Posterior cingulate gyrus (tissue), 11 donors: ENCODE measurements at places on chromosomes 5 and 9.

- no peak for DNase-seq
Observed at GRCh38 chr9:77909306-77909705, 122.3 kb downstream of the GNAQ start.

DNA sequence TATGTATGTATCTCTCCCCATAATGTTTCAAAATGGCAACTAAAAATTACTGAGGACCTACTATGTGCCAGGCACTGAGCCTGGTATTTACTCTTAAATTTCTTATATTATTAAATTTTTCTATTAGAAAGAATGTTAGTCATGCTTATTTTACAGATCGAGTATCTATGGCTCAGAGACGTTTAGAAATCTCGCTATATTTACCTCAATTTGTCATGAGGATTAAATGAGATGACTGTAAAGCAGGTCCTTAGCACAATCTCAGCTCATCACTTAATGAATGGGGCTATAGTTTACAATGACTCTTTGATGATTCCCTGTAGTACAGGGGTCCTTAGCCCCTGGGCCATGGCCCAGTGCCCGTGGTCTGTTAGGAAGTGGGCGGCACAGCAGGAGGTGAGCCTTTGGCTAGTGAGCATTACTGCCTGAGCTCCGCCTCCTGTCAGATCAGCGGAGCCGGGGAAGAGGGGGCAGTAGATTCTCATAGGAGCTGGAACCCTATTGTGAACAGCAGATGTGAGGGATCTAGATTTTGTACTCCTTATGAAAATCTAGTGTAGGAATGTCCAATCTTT is 15.5 kb downstream of the ENC1 start:
- DNase-seq: no peak

DNA sequence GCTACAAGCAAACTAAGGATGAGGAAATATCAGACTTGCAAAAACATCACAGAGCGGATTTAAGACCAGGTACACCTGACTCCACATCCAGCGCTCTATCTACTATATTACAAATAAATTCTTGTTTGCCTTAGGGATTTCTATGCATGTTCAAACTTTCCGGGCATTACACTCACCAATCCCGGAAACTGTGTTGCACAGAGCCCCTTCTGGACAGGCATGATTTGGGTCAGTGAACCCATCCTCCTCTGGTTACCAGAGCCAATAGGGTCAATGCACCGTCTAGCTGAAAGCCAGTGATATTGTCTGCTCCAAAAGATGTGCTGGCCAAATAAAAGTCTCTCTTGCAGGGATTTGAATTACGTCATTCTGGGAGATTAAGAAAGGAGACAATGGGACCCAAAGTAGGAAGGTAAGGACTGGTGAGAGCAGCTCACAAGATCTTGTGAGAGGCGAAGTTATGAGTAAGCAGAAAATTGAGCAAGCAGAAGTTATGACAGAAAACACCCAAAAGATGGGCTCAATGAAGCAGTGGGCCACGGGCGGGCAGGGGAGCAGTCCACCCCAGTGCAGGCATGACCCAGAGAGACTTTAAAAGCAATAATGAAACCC is 155.8 kb upstream of the RAI14 start:
- no peak for DNase-seq

DNA sequence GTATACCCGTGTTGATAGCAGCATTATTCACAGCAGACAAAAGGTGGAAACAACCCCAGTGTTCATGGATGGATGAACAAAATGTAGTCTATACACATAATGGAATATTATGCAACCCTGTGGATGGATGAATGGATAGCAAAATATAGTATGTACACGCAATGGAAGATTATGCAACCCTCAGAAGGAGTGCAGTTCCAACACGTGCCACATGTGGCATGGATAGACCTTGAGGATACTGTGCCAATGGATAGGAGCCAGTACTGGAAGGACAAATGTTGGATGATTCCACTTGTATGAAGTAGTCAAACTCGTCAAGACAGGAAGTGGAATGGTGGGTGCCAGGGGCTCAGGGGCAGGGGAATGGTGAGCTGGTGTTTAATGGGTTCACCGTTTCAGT is 44.9 kb downstream of the PLEKHG4B start:
- no peak for DNase-seq

- DNase-seq: no peak
Observed at GRCh38 chr9:79603222-79603920, 31.6 kb downstream of the TLE4 start.

DNA sequence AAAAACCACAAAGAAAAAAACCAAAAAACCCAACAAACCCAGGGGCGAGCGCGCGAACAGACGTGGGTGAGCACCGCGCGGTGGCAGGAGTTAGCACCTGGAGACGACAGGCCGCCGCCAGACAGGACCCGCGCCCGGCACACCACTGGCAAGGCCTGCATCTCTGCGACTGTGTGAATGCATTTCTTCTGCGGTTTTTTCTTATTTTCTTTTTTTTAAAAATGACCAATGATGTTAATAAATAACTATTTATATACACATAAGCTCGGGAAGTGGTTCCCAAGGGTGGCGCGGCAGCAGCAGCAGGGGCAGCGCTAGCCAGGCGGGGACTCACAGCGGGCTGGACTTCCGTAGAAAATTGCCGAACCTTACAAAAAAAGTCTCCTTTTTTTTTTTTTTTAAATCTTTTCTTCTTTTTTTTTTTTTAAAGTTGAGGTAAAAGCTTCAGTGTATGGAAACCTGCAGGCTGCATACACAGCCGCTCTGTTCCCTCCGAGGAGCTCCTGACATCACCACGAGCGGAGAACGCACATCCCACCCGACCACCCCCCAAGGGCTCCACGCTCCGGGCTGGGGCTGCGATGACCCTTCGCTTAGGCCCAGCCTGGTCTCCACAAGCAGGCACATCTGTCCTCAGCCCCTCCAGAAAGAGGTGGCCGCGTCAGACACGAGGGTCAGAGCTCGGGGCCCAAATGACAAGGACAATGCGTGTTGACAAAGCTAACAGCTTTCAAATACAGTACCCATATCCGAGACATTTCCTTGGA is 7.4 kb downstream of the BRD3OS start:
- peak; percentile 15 for DNase-seq

- no peak for DNase-seq
Observed at GRCh38 chr9:106065136-106065535, 370.8 kb downstream of the TMEM38B start.

DNA sequence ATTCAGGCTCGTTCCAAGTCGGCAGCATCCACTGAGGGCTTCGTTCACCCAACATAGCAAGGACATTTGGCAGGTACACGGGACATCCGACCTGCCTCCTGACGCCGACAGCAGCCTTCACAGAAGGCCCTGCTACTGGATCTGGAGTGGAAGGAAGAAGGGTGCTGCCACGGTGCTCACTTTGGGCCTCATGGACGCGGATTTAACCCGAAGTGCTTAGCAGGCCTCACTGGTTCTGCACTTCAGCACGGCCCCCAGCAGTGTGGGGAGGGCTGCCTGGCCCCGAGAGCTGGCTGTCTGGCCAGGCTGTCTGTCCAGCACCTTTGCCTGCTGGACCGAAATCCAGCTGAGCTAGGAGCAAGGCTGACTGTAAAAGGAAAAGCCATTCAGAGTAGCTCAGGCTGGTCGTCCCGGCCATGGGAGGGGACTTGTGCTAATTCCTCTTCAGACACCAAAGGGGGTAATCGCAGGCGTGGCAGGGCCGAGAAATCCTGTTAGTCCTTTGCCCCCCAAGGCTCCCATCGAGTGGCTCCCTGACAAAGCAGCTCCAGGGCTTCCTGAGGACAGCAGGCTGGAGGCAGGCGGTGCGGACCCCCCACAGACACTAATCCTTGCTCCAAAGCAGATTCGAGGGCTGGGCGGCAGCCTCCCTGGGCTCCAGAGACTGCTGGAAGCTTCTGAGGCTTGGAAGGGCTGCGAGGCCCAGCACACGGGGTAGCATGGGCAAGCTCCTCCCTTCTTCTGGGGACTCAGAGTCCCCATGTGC is 11.1 kb upstream of the RXRA start:
- peak; percentile 4 for DNase-seq

DNA sequence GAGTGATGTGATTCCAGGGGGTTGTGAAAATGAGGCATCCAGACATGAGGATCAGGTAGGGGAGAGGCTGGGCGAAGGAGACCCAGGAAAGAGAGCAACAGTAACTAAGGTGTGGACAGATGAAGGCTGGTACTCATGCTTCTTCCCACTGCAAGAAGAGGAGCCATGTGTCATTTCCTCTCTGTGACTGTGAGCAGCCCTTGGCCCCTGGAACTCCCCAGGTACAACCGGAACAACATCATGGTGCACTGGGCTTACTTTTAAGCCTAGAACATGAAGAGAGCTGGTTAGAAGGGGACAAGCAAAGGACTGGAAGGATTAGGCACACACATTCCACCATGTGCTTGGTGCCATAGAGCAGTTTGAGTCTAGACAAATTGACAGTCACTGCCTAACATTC is 10.9 kb upstream of the IL12B start:
- DNase-seq: no peak

DNA sequence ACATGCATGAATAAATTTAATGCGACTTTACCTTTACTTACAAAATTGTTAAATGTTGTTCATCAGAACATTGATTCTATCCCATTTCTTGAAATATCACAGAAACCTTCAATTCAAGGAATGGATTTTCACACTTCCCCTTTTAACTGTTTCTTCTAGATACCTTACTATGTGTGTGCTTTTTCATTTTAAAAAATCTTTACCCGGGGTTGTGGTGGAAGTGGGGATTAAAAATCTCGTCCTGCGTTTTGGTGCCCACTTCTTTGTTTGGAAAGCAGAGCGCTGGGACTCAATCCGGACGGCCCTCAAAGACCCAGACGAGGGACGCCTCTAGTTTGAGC is 5.8 kb upstream of the MEF2C start:
- DNase-seq: no peak

GRCh38 chr5:88452820-88453219 is 184.2 kb upstream of the TMEM161B start:
- no peak for DNase-seq

DNA sequence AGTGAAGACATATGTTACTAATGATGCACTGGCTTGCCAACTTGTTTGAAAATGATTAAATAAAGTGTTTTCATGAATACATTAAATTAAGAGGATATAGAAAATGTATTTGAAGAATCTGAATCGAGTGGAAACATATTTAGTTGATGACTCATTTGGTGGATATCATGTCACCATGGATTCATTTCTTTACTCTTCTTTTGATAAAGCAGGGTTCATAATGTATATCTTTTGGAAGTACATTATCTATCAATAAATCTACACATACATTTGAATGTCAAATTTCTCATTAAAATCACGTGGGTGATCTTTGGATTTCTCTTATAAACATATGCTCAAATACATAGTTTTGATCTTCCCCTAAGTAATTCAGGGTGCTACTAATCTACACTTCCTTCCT is 1148.1 kb upstream of the ACO1 start:
- DNase-seq: no peak

- no peak for DNase-seq
Observed at GRCh38 chr5:68285851-68286611, 70.5 kb downstream of the PIK3R1 start.

DNA sequence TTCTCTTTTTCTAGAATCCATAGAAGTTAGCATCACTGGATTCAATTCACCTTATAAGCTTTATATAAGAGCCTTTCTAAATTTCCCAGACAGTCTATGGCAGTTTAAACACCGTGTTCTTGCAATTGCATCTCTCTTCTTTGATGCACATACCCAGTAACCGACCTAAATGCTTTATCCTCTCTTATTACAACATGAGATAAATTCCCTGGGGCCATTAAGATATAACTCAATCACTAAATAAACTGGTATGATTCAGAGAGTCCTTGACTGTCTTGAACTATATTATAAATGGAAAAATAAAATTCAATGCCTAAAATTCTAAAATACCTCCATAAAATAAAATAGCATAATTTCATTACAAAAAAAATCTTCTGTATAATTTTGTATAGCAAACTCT is 98.1 kb downstream of the DIRAS2 start:
- no peak for DNase-seq

GRCh38 chr5:169300468-169301385 is at the start of gene SLIT3:
SLIT3 (minus strand) TSS chr5:169301139; CDS start chr5:169300709, 430 bp downstream.
- DNase-seq: peak; percentile 82

DNA sequence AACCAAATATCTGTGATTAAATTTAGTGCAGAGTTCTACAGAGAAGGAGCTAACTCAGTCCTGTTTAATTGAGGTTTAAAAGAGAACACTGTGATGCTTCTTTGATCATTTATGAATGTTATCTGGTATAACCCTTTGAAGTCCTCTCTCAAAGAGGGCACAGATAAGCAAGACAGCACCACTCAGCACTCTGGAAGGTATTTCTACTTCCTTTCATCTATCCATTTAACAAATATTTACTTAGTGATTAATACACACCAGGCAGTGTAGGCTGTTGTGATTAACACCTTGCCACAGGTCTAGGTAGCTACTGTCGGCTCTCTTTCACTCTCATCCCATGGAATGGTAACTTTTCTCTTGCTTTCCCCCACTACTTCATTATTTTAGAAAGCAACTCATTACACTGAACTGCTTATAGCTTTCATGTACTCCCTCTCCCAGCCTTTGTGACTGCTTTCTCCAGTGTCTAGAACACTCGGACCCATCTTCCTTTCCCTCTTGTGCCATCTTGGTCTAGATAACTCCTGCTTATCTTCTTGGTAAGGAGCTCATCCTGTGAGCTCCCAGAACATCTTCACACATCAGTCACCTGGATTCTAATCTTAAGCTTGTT is 54.7 kb downstream of the GLDC start:
- DNase-seq: no peak

DNA sequence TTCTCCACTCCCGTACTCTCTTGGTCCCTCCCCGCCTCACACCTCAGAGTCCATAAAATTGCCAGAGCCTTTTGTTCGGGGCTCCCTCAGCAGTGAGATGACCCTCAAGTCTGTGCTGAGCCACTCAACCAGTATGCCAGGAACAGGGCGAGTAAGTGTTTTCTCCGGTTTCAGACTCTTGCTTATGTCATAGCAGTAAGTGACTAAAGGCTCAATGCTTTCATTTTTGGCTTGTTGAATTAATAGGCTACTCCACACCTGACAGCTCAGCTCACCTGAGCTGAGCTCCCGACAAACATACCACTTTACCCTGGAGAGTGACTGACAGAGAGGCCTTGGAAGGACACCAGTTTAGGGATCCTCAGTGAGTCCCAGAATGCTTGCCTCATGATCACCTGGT is 30.5 kb downstream of the PCSK1 start:
- DNase-seq: no peak

GRCh38 chr9:88694625-88695024 is 159.6 kb downstream of the NXNL2 start:
- DNase-seq: peak; percentile 87

- DNase-seq: no peak
Observed at GRCh38 chr5:37015795-37016666, 139.5 kb downstream of the NIPBL start.

GRCh38 chr5:95191330-95191729 is 93.6 kb downstream of the MCTP1 start:
- DNase-seq: no peak

- DNase-seq: no peak
Observed at GRCh38 chr5:52709167-52709925, 78.4 kb upstream of the ITGA1 start.

- DNase-seq: no peak
Observed at GRCh38 chr9:95580812-95581761, 64.3 kb upstream of the PTCH1 start.
